NCI-H146 (cell line): ENCODE measurements at places on chromosomes 13 and 19.

DNA sequence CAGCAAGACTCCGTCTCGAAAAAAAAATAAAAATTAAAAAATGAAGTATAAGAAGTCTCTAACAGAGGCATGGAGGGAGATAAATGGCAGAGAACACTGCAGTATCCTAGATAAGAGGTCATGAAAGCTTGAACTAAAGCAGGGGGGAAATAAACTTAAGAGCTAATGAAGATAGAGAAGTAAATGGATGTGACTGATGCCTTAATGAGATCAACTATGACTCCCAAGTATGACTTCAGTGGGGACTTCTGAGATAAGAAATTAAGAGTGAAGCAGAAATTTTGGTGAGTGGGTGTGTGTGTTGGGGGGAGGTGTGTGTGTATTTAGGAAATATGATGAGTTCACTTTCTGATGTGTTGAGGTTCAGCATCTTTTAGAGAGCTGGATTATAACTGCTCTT is 55.1 kb downstream of the DIAPH3 start:
- no peak for DNase-seq

- peak; percentile 88 for DNase-seq
Measured at GRCh38 chr13:112968910-112969691, at the start of gene MCF2L. TSS of gene MCF2L (plus strand) at chr13:112969214. CDS start at chr13:112969380, 166 bp downstream.

- no peak for DNase-seq
Measured at GRCh38 chr13:98333486-98333885, 156.4 kb upstream of the RNF113B start.

DNA sequence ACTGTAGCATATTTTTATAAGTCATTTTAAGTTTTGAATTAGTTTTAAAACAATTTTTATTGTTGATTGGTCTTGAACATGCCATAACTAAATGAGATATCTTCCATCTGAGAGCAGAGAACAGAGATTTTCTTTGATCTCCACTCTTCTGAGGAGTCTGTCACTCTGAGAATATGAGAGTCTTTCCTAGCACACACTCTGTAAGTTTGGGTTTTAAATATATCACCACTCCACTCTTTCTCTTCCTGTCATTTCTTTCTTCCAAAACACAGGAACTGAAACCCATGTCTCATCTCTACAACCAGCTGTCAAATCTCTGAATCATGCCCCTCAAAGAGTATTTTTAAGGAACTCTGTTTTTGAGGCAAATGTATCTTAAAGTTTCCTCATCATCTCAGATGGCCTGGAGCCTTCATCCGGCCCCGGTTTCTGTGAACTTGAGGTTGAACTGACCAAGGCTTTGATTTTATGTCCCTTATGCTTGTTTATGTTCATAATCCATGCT is 698.2 kb upstream of the SGCG start:
- DNase-seq = no peak

GRCh38 chr19:53977429-53977990 is 13.9 kb upstream of the CACNG6 start:
- DNase-seq = no peak

- DNase-seq = no peak
Measured at GRCh38 chr13:109712124-109712722, 74.2 kb downstream of the IRS2 start.

- peak; percentile 39 for DNase-seq
Measured at GRCh38 chr13:113029487-113030258, 60.7 kb downstream of the MCF2L start.

DNA sequence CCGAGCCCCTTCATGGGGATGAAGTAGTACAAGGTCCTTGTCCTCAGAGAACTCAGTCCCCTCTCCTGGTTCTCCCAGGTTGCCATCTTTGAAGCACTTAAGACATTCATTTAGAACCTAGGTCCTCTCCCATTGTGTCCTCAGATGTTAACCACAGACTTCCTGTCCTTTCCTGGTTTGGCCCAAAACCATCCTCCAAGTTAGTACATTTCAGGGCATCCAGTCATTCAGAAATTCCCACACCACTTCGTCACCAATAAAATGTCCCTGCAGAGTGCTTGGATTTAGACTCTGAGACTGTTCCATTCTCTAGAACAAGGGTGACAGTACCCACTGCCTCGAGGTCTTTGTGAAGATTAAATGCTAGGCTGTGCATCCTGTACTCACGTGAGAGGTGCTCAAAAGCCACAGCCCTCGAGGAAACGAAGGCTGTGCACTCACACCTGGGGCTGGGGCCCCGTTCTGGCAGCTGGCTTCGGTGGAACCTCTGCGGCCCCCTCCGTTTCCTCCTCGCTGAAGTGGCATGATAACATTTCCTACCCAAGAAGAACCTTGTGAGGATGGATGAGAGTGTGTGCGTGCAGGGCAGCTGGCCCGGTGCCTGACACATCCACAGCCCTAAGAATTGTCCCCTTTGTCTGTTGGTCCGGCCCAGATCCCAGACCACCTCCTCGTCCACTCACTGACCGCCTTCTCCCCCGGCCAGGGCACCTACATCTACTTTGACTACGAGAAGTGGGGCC is 4.7 kb downstream of the LENG1 start:
- DNase-seq = no peak

- no peak for DNase-seq
Measured at GRCh38 chr19:33569821-33570220, 48.2 kb upstream of the PEPD start.

DNA sequence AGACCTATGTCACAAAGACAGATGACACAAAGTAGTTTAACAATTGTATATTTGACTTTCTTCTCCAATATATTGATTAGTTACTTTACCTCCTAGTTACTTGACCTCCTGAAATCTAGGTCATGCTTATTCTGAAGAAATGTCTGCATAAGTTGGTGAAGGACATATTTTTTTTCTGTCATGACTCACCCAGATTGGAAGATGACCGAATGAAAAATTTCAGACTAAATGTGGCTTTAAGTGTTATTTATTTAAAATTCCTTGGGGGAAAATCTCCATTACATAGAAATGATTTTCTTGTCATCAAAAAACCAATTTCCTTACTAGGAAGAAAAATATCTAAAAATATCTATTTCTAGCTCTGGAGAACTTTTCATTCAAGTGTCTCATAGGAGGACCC is 217.1 kb downstream of the POSTN start:
- no peak for DNase-seq

DNA sequence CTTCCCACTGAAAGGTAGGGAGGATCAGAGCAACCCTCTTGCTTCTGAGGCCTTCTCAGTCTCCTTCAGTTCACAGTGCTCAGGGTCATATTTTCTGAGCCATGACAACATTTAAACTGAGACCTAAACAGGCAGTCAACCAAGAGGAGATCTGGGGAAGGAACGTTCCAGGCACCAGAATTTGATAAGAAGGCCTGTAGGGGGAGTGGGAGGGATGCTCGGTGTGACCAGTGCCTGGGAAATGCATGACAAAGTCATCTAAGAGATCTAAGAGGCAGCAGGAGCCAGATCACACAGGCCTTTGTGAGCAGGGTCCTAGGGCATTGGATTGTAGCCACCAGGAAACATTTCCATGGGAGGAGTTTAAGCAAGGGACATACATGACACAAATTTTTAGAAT is 71.6 kb downstream of the SHISA2 start:
- no peak for DNase-seq

GRCh38 chr19:19335408-19336158 is 15.0 kb downstream of the MAU2 start:
- DNase-seq = no peak

- peak; percentile 56 for DNase-seq
Measured at GRCh38 chr19:18603255-18603957, 3.2 kb downstream of the CRLF1 start.

DNA sequence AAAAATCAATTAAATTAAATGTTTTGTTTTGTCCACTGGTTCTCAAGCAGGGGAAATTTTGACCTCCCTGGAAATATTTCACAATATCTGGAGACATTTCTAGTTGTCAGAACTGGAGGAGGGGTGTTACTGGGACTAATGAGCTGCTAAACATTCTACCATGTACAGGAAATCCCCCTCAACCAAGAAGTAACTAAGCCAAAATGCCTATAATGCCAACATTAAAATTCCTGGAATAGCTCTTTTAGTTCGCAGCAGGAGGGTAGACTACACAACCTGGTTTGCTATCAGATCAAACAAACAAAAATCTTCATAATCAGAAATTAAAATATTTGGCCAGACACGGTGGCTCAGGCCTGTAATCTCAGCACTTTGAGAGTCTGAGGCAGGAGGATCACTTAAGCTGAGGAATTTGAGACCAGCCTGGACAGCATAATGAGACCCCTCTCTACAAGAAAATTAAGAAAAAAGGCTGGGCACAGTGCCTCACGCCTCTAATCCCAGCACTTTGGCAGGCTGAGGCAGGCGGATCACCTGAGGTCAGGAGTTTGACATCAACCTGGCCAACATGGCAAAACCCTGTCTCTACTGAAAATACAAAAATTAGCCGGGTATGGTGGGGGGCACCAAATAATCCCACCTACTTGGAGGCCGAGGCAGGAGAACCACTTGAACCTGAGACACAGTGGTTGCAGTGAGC is 13.7 kb upstream of the SMARCA4 start:
- DNase-seq = no peak

GRCh38 chr19:30053558-30053957 is 111.5 kb downstream of the URI1 start:
- DNase-seq = no peak

DNA sequence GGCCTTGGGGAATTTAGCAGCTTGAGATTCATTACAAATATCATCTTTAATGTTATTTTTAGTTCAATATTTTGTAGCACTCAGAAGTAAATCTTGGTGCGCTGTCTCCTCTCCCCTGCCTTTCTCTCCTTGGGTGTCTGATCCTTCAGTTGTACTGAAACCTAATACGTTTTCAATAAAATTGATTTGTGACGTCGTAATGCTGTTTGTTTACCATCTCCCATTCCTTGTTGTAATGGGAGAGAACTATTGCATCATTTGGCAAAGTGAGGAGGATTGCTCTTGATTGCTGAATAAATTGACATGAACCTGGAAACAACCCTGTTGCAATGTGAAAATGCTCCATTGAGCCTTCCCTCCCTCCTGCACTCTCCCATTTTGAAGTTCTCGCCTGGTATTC is 43.2 kb upstream of the TSHZ3 start:
- DNase-seq = no peak

GRCh38 chr13:96075953-96076543 is 13.9 kb upstream of the HS6ST3 start:
- no peak for DNase-seq

DNA sequence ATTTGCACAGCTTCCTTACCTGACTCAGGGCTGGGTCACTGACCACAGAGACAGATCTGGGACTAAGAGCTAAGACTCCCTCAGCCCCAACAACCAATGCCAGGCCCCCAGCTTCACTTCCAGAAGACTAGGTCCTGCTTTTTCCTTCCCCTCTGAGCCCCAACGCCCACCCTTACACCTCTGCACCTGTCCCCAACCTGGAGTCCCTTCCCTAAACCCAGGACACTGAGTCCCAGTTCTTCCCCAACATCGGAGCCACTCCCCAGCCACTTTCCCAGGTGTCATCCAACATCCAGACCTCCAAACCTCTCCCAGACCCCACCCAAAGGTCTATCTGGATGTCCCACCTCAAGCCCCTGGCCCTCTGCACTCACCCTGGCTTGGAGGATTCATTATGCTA is 2.9 kb downstream of the FCER2 start:
- DNase-seq = no peak

- DNase-seq = no peak
Measured at GRCh38 chr13:114122591-114123211, 9.7 kb downstream of the RASA3 start.

GRCh38 chr19:39998501-39998900 is 1.6 kb downstream of the ZNF546 start:
- DNase-seq = no peak

DNA sequence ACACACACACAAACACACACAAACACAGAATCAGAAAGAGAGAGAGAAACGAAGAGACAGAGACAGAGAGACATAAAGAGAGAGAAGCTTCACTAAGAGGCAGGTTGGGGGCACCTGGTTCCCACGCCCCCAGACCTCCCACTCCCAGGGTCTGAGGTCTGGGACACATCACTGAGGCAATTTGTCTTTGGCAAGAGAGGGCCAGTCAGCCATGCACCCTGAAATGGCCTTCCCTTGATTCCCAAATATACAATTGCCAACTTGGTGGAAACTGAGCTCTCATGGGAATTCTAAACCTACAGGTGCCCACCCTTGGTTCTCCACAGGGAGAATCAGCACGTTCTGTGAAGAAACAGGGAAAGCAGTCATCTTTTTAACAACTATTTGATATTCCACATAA is 79.5 kb downstream of the COL4A1 start:
- no peak for DNase-seq

DNA sequence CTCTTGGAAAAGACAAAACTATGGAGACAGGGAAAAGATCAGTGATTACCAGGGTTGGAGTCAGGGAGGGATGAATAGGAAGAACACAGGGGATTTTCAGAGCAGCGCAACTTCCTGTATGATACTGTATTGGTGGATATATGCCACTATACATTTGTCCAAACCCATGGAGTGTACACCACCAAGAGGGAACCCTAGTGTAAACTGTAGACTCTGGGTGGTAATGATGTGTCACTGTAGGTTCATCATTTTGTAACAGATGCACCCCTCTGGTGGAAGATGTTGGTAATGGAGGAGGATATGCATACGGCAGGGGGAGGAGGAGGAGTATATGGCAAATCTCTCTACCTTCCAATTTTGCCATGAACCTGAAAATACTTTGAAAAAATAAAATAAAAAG is 68.1 kb downstream of the UFM1 start:
- DNase-seq = peak; percentile 9

- no peak for DNase-seq
Measured at GRCh38 chr19:10332158-10332964, 968 bp downstream of the RAVER1 start.

- no peak for DNase-seq
Measured at GRCh38 chr13:61142506-61142905, 273.1 kb downstream of the PCDH20 start.

- DNase-seq = no peak
Measured at GRCh38 chr19:39196860-39197562, at the start of gene NCCRP1. TSS of gene NCCRP1 (plus strand) at chr19:39196964. CDS start at chr19:39196983, 19 bp downstream.

- no peak for DNase-seq
Measured at GRCh38 chr19:12166626-12167025, 3.7 kb downstream of the ZNF136 start.

DNA sequence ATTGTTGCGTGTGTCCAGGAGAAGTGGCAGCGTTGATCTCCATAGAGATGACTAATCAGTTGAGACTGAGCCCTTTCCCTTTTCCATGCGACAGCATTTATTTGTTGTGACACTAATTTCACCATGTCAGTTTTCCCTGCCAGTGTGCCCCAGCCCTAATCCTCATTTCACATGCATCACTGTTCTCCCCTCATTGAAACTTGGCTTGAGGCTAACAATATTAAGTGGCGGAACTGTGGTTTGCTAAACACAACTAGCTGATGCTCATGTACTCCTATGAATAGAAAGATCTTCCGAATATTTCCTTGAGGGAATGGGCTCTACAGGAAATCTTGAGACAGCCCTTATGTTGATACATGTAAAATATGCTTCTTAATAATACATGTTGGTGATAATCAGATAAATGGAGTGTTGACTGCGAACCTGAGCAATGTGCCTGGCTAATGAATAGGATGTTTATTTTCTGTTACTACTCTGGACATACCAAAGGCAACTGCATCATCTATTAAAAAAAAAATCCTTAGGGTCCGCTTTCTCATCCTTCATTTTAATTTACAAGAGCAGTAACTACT is 258.6 kb downstream of the ATP8A2 start:
- no peak for DNase-seq
